Left colon (tissue), 2 donors: ENCODE measurements at places on chromosomes 6 and 20. TPM values are rescaled to one million over a fixed set of nuclear protein-coding genes. Genes with fewer than 3 reads are reported as not detected.

TP53TG5 gene
- total RNA-seq: 0.59 TPM

TFAP2C gene
- total RNA-seq: 0.52 TPM

KATNA1 gene
- total RNA-seq: 11.1 TPM

CCM2L gene
- total RNA-seq: 1.7 TPM

MRPL14 gene
- total RNA-seq: 63.1 TPM

FAM162B gene
- total RNA-seq: 0.85 TPM

HLA-DQA1 gene
- total RNA-seq: 45.0 TPM

GABRR1 gene
- total RNA-seq: not detected

TAF11 gene
- 21.6 TPM for total RNA-seq

AKAP12 gene
- total RNA-seq: 25.2 TPM

SLC35D3 gene
- 0.34 TPM for total RNA-seq

TFAP2A gene
- 0.55 TPM for total RNA-seq

TRPC4AP gene
- 60.6 TPM for total RNA-seq

RIPPLY2 gene
- total RNA-seq: not detected

KHDRBS2 gene
- 1.4 TPM for total RNA-seq

PAX1 gene
- not detected for total RNA-seq

NT5DC1 gene
- total RNA-seq: 45.2 TPM

MAPK13 gene
- total RNA-seq: 184 TPM

GPR6 gene
- total RNA-seq: not detected

LHFPL5 gene
- total RNA-seq: not detected

MEP1A gene
- total RNA-seq: 197 TPM

NDUFAF4 gene
- total RNA-seq: 43.3 TPM

DDO gene
- total RNA-seq: 3.5 TPM

RSPO3 gene
- total RNA-seq: 6.2 TPM

CTCFL gene
- not detected for total RNA-seq

PRL gene
- total RNA-seq: not detected

CST2 gene
- not detected for total RNA-seq

AIF1 gene
- total RNA-seq: 5.2 TPM

C6orf52 gene
- total RNA-seq: 1.8 TPM

PRR18 gene
- total RNA-seq: not detected

DCDC2 gene
- total RNA-seq: 2.1 TPM
